ENCODE measurements at places on chromosomes 7 and 10.

DNA sequence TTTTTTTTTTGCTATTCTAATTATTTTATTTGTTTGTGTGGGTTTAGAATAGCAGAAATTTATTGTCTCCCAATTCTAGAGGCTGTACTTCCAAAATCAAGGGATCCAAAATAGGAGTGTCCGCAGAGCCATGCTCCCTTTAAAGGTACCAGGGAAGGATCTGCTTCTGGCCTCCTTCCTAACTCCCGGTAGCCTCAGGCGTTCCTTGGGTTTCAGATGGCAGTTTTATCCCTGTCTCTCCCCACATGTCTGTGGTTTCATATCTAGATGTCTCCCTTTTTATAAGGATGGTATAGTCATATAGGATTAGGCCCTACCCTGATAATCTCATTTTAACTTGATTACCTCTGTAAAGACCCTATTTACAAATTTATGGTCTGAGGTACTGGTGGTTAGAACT lies 48.4 kb downstream of the BMPR1A start:
- no peak for DNase-seq

- DNase-seq, result no peak
These were observed 124.9 kb downstream of the DLG5 start for GRCh38 chr10:77801474-77802161.

GRCh38 chr7:155802291-155802690 lies 10.0 kb downstream of the SHH start:
- no peak for DNase-seq

GRCh38 chr7:128812514-128813168 lies 17.6 kb upstream of the FLNC start:
- peak; percentile 99 for DNase-seq

DNA sequence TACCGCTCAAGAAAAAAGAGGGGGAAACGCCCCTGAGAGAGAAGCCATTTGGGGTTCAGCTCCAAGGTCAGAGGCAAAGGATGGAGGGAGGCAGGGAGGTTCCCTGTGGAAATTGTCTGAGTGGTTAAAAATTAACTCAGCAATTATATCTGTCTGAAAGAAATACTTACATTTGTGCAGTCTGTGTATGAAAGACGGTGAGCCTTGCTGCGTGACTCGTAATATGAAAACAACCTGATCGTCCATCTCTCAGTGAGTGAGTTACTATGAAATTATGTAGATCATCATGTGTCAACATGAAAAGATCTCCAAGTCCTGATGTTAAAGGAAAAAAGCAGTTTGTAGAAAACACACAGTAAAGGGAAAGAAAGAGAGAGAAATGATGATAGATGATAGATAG lies 67.2 kb upstream of the FAM204A start:
- DNase-seq, result no peak

GRCh38 chr7:37290731-37291130 lies 157.9 kb downstream of the ELMO1 start:
- DNase-seq, result no peak

DNA sequence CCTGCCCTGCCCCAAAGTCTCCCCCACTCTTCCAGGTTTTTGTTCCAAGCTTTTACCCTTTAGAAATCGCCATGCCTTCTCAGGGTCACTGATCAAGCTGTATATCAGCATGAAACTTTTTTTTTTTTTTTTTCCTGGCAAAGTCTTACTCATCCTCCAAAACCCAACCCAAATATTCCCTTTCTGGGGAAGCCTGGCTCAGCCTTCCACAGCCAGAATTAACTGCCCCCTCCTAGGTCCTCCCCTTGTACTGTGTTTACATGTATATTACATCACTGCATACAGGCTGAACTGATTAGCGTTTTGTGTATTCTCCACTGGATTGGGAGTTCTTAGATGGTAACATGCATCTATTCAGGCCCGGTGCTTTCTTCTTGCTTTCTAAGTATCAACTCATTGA lies 4.6 kb upstream of the NOBOX start:
- DNase-seq, result no peak

DNA sequence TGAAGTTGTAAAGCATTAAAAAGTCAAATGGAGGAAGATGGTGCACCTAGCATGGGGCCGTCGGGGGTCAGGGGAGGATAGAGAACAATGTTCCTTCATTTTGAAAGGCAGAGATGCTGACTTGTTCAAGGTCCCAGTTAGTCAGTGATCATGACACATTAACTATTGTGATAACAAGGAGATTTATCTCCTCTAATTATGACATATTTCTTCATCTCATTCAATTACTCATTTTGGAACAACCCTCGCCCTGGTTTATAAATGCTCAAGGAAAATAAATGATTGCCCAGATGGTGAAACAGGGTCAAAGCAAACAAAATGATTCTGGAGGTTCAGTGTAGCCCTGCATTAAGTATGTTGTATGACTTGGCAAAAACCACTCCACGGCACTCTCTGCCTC lies 106.2 kb downstream of the ITIH5 start:
- no peak for DNase-seq

DNA sequence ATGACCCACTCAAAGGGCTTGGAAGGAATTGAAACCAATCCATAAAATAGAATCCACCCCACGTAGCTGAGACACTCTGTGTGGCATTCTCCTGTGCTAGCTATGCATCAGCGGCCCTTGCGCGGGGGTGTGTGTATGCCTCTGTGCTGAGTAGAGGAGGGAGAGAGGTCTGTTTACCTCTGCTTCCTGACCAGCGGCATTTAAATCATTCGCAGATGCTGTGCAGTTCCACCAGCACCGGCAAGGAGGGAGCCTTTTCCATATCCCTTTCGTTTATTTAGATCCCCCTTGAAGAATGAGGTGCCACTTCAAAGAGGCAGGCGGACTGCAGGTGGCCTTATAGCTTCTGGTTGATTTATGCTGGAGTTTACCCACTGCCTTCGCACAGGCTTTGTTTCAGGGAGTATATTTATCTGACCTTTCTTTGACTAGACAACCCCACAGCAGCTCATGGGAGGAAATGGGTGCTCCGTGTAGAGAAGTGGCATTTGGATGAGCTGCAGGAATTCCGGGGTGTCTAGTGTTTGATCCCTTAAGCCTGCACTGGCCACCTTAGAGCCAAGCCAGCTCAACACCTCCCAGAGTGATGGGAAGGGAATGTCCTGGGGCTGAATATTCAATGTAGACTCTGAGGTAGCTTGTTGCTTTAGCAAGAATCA lies 11.4 kb downstream of the C10orf53 start:
- no peak for DNase-seq

- peak; percentile 42 for DNase-seq
These were observed 96.9 kb downstream of the SORBS1 start for GRCh38 chr10:95464280-95464679.

DNA sequence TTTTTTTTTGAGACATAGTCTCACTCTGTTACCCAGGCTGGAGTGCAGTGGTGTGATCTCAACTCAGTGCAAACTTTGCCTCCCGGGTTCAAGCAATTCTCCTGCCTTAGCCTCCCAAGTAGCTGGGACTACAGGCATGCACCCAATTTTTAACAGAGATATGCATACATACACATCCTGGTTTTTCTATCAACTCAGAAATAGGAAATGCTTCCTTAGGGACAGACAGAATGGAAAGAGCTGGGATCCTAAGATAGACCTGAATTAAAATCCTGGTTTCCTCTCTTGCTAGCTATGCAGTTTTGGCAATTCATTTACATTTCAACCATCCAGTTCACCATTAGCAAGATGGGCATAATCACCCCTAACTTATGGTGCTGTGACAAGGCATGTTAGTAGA lies 347.5 kb downstream of the GPAM start:
- no peak for DNase-seq

GRCh38 chr10:90751107-90751997 lies 106.5 kb downstream of the HTR7 start:
- peak; percentile 19 for DNase-seq

GRCh38 chr10:6297951-6298381 lies 95.2 kb downstream of the PFKFB3 start:
- DNase-seq, result no peak

GRCh38 chr7:18265611-18266281 lies 229.8 kb upstream of the HDAC9 start:
- no peak for DNase-seq

DNA sequence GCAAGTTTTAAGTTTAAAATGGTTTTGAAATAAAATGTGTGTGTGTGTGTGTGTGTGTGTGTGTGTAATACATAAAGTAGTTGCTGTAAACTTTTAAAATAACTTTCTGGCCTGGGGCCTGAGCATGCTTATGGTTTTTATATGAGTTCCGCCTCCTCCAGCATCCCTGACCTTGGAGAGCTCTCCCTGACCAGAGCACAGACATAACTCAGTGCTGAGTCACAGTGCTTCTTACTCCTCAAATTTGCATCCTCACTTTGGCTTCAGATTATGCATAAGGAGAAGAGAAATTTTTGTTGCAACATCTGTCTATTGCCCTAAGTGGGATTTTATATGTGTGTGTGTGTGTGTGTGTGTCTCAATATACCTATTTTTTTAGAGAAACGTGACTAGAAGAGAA lies 200.8 kb downstream of the ELMO1 start:
- DNase-seq, result no peak

- DNase-seq, result no peak
These were observed 77.8 kb downstream of the CPEB3 start for GRCh38 chr10:92213049-92213448.

DNA sequence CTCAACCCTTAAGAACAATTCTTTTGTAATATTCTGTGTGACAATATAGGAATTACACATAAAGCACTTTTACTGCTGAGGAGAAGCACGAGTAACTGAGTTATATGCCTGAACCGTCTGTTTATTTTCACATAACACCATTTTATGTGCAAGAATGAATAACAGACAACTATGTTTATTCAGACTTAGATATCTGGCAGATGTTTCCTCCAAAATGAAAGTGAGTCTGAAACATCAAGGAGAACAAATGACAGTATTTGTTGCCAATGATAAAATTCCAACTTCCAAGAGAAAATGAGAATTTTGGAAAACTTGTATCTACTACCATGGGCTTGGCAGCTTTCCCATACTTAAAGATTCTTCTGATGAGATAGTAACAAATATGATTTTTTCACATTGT lies 51.4 kb downstream of the DNMBP start:
- DNase-seq, result no peak

DNA sequence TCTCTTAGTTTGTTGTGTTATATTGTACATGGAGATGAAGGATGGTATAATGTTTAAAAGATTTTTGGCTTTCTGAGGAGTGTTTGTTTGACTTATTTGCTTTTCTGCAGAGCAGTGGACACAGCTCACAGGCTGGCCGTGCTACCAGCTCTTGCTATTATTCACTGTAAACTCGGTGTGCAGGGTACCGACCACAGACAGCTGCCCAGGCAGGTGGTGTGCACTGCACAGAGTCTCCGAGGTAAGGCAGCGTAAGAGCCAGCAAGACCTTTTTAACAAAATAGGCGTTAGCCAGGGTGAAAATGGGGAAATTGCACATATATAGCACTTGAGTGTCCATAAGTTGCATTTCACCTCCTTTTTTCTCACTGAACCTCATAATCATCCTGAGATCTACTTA lies 438.0 kb downstream of the CNTNAP2 start:
- DNase-seq, result no peak

- DNase-seq, result no peak
These were observed 68.9 kb upstream of the AQP1 start for GRCh38 chr7:30842542-30843451.

- DNase-seq, result no peak
These were observed 614.2 kb upstream of the ADARB2 start for GRCh38 chr10:2351566-2351965.

DNA sequence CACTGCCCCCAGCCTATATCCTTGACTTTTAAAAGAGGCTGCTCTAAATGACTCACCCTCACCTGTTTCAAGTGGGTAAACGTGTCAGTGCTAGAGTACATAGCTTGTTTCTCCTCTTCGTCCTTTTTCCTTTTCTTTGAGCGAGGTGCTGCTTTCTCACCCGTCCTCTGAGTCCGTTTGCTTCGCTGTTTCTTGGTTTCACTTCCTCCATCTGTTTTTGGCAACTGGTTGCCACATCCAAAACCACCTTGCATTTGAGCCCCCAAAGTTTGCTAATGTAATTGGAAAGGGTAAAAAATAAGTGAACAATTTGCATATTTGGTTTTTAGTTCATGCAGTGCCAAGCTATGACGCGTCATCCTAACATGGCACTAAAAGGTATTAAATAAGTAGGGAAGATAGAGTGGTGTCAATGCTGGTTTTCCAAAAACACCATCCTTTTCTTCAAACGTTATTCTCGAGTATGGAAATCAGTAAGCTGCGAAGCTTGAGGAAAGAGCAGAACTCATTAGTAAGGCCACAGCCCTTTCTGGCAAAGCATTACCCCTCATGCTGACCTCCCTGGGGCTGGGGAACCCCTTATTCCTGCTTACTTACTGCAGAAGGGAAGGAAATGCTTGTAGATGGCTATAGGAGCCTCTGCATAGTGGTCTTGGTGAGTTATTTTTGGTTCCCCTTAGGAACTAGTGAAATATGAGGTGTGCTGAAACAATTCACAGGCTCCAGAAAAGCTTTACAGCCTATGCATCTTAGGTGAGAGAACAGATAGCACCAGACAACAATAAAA lies 133.5 kb downstream of the GALNT11 start:
- no peak for DNase-seq

DNA sequence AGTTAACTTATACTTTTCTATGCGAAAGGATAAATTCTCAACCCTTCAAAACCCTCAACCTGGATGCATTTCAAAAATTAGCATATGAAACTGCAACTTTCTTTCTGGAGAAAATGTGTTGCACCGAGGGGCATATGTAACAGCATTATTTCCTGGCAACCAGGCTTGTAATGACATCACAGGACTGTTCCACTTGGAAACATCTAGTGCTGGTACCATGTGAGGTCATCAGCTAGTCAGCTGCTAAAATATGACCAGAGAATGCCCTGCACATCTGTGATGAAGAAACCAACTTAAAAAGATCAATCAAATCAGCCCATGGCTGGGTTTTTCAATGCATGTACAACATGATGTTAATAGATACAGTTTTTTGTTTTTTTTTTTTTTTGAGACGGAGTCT lies 40.0 kb downstream of the FGFR2 start:
- DNase-seq, result no peak

DNA sequence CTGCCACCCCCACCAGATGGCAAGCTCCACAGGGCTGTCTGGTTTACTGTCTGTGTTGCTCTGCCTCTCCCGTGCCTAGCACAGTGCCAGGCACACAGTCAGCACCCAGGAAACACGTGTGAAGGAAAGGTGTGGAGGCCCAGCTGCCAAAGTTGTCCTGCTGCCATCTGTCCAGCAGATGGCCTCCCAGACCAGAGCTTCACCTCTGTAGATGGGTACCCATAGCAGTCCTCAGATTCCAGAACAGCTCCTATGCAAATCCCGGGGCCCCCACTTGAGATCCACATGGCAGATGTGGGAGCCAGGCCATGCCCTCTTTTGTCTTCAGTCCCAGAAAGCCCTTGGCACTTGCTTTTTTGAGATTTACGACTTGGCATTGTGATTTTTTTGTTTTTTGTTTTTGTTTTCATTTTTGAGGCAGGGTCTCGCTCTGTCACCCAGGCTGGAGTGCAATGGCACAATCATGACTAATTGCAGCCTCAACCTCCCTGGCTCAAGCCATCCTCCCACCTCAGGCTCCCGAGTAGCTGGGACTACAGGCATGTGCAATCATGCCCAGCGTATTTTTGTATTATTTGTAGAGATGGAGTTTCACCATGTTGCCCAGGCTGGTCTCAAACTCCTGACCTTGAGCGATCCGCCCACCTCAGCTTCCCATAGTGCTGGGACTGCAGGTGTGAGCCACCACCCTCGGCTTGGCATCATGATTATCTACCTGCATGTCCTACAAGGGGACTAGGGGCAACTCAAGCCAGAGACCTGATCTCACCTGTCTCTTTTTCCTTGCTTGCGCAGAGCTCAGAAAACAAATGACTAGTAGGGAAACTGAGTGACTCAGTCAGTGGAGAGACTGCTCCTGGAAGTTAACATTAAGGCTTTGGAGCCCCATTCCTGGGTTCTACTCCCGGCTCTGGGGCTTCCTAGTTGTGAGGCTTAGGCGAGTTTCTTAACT lies 16.9 kb upstream of the PALD1 start:
- peak; percentile 58 for DNase-seq
